ENCODE measurements at places on chromosomes 5 and 9. TPM values are rescaled to one million over a fixed set of nuclear protein-coding genes. Genes with fewer than 3 reads are reported as not detected.

MED22 gene
- 35.2 TPM for total RNA-seq

PCDHB8 gene
- 0.32 TPM for total RNA-seq

GLRA1 gene
- total RNA-seq = not detected

CMYA5 gene
- 0.19 TPM for total RNA-seq

POU5F2 gene
- 0.01 TPM for total RNA-seq
